ENCODE measurements at places on chromosomes 4 and X.

GRCh38 chr4:184343502-184344177 is 126.0 kb upstream of the ENPP6 start:
- DNase-seq, result no peak

GRCh38 chr4:74590476-74590875 is 145.5 kb downstream of the AREG start:
- no peak for DNase-seq

GRCh38 chr4:171948038-171948437 is 134.8 kb downstream of the GALNTL6 start:
- DNase-seq, result no peak

DNA sequence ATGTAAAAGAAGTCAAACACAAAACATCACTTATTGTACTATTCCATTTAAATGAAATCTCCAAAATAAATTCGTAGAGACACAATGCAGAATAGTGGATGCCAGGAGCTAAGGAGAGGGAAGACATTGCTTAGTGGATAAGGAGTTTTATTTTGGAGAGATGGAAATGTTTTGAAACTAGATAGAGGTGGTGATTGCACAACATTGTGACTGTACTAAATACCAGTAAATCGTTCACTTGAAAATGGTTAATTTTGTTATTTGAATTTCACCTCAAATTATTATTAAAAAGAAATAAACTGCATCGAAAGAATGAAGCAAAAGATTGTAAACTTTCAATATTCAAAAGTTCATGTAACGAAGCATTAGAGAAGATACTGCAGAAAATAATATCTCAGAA is 9.7 kb upstream of the ACSL4 start:
- no peak for DNase-seq

DNA sequence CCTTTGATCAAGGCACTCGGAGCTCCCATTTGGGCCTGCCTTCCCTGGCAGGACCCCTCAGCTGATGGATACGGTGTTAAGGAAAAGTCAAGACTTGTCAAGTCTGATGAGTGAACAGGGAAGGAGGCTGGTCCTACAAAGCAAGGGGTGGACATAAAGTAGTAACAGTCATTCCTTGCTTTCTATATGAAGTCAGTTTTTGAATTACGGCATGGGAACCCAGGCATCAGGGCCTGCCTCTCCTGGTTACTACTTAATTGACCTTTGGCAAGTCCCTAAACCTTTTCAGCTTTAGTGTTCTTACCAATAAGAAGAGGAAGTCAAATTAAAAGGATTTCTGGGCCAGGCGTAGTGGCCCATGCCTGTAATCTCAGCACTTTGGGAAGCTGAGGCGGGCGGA is 7.0 kb downstream of the CHST7 start:
- DNase-seq, result no peak
